ENCODE measurements at places on chromosomes 16 and 17. TPM values are rescaled to one million over a fixed set of nuclear protein-coding genes. Genes with fewer than 3 reads are reported as not detected.

GRCh38 chr16:70750893-70751467 is 50.0 kb downstream of the VAC14 start:
- DNase-seq: peak; percentile 97

- no peak for DNase-seq
Observed at GRCh38 chr17:21282850-21283249, 1.7 kb upstream of the MAP2K3 start.

DNA sequence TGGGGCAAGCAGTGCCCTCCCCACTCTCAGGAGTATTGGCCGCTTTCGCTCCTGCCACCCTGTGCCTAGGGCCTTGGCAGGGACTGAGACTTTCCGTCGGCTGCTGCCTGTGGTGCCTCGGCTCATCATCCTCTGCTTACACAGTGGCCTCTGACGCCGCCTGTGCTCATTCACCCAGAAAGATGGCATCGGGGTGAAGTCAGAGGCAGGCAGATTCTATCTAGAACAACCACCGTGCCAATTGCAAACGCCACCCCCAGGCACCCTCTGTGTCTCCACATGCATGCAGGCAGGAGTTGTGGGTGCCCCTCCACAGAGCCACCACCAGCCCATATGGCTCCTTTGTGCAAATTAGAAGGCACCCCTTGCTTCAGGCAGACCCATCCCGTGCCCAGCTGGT is 154.2 kb upstream of the GSE1 start:
- DNase-seq: no peak

DNA sequence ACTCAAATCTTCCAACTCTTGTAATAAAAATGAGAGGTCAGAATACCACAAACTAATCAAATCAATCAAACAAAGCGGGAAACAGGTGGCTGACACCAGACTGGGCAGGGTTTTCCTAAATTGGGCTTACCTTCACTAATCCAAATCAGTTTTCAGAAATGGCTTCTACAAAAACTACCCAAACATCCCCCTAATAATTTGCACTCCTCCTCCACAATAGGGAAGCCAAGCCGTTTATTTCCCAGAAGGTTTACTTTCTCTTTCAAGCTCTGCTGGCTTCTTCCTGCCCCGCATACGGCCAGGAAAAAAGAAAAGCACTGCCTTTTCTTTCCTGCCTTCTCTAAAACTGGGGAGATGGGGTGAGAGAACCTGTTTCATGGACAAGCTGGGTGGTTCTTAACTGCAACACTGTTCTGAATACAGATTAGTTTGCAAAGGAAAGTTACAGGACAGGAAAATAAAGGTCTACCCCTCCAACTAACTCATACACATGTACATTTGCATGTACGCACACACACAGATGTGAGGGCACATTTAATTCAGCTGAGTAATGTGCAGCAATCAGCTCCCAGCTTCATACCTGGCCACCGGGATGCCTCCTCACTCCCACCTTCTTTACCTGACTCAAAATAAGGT is 9.2 kb downstream of the STAT3 start:
- peak; percentile 38 for DNase-seq

DNA sequence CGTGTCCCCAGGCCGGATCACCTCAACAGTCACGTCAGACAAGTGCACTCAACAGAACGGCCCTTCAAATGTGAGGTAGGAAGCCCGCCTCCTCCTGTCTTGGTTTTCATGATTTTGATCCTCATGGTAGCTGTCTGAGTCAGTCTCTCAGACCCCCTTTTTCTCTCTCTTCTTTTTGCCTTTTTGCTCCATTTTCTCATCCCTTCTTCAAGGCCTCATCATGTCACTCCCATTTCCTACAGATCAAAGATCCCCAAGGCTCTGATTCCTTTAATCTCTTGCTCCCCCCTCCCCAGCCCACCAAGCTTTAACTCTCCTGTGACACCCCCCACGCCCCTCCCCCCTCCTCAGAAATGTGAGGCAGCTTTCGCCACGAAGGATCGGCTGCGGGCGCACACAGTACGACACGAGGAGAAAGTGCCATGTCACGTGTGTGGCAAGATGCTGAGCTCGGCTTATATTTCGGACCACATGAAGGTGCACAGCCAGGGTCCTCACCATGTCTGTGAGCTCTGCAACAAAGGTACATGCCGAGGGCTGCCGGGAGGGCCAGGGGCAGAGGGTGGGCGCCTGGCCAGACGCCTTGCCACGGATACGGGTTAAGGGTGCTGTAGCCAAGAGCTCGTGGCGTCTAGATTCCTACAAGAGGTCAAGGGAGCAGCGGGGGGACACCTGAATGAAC is 2.0 kb downstream of the MAZ start:
- no peak for DNase-seq

DNA sequence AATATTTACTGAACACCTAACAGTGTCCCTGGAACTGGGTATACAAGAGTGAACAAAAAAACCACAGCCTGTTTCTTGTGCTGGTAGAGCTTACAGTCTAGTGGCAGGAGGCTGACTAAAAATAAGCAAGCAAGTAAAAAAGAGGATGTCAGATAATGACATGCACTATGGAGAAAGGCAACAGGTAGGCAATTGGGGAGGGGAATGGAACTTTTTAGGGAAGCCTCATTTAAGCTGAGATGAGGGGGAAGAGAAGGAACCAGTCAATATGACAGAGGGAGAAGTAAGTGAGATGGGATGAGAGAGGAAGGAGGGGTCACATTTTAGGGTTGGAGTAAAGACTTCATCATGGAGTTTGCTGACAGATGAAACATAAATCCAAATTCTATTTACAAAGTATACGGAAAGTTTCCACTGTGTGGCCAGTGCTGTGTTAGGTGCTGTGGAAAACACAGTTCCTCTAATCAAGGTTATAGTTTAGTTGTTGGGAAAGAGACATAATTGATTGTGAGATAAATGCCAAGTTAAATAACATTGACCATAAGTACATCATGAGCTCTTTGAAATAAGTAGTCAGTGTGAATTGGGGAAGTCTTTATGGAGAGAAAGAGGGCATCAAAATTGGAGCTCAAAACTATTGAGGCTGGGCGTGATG is 251.4 kb downstream of the FTO start:
- no peak for DNase-seq

DNA sequence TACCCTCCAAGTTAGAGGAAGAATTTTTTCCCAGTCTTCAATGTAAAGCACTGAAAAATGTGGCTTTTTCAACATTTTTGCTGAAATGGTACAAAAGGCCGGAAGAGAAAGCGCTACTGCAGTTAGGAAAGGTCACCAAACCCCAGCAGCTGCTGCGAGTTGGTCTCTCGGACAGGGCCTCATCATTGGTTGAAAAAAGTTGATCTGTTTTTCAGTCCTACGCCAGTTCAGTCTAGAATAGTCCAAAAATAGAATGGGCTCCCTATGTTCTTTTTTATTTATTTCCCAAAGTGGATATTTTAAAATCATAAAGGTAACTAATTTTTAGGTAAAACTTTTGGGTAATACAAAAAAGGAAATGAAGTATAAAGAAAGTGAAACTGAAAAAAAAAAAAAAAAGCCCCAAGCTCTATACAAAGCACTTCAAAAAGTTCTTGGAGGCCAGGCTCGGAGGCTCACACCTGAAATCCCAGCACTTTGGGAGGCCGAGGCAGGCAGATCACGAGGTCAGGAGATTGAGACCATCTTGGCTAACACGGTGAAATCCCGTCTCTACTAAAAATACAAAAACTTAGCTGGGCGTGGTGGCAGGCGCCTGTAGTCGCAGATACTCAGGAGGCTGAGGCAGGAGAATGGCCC is 17.4 kb downstream of the ADAP2 start:
- no peak for DNase-seq

DNA sequence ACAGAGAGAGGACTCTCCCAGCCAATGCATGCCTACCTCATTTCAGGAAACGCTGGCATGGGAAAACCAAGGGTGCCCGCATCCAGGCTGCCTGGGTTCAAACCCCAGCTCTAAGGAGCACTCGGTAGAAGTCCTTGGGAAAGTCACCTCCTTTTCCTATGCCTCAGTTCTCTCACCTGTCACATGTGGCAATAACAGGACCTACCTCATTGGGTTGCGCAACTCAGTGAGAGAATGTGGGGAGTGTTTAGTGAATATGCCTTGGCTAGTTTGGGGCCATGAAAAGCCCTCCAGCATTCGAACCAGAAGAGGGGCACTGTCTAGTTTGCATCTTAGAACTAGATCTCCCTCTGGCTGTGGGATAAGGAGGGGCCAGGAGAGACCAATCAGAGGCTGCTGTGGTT is 9.0 kb upstream of the NXPH3 start:
- no peak for DNase-seq

GRCh38 chr17:52979921-52980320 is 821.4 kb upstream of the CA10 start:
- DNase-seq: no peak

- no peak for DNase-seq
Observed at GRCh38 chr17:10744501-10745000, 14.7 kb upstream of the TMEM220 start.

DNA sequence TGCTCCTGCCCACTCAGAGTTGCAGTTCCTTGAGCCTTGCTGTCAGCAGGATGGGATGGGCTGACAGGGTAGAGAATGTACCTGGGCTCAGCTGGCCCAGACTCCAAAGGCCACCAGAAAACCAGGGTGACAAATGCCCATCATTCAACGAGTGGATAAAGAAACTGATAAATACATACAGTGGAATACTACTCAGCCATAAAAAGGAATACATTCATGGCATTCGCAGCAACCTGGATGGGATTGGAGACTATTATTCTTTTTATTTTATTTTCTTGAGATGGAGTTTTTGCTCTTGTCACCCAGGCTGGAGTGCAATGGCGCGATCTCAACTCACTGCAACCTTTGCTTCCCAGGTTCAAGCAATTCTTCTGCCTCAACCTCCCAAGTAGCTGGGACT is 19.9 kb downstream of the SGSM2 start:
- DNase-seq: no peak

GRCh38 chr17:62626719-62627218 is 701 bp upstream of the MRC2 start:
- peak; percentile 76 for DNase-seq

DNA sequence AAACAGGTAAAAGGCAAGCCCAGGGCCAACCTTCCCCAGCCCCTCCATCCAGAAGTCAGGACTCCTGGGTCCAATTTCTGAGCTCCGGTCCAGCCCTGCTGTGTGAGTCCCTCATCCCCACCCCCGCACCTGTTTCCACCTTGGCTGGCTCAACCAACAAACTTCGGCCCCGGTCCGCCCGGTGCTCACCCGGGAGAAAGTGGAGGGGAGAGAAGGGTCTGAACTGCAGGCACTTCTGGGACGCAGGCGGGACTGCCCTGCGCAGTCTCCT is 541 bp downstream of the RHBDF2 start:
- DNase-seq: no peak

DNA sequence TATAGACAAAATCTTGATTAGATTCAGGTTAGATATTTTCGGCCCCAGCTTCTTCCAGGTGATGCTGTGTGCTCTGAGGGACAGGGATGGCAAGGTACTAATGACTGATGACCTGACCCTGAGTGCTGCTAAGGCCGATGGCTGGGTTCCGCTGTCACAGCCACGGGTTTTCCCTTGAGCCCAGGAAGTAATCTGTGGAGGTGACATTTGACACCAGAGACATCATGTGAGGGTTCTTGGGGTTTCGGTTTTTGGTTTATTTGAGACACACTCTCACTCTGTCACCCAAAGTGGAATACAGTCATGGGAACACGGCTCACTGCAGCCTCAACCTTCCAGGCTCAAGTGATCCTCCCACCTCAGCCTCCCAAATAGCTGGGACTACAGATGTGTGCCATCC is 9.8 kb downstream of the OTOP3 start:
- no peak for DNase-seq

DNA sequence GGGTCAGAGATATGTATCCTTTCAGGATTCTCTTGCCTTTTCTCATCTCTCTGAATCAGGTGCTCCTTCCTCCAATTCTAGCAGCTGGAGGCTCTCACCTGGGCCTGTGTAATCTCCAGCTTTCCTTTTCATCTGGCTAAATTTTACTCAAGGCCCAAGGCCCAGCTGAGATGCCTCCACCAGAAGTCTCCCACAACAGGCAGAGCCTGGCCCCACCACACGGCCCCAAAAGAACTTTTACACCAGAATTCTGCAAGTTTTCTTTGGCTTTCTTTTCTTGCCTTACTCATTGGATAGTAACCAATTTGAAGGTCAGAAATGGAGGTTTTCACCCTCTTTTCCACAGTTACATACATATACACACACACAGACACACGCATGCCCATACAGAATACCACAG is 14.6 kb downstream of the RND2 start:
- no peak for DNase-seq

- DNase-seq: peak; percentile 11
Observed at GRCh38 chr16:19071811-19072777, 4.7 kb downstream of the COQ7 start.

GRCh38 chr17:17713839-17714238 is 32.6 kb downstream of the RAI1 start:
- peak; percentile 78 for DNase-seq

DNA sequence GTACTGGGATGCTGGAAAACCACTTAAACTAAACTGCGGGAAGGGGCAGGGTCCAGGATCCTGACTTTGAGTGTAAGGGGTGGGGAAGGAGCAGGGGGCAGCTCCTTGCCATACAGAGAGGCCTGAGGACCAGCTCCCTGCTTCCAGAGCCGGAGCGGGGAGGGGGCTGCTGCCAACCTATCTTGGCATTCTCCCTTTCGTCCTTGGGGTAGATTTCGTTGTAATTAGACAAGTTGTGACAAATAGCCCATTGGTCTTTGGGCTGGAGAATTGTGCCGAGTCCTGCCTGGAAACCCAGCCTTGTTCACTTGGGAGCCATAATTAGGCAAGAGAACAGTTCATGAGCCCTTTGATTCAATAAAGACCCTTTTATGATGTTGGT is 175.5 kb downstream of the RAB11FIP4 start:
- no peak for DNase-seq

GRCh38 chr17:1638624-1639300 is 6.8 kb downstream of the SCARF1 start:
- no peak for DNase-seq

- DNase-seq: no peak
Observed at GRCh38 chr16:77276661-77277060, 77.5 kb downstream of the SYCE1L start.

DNA sequence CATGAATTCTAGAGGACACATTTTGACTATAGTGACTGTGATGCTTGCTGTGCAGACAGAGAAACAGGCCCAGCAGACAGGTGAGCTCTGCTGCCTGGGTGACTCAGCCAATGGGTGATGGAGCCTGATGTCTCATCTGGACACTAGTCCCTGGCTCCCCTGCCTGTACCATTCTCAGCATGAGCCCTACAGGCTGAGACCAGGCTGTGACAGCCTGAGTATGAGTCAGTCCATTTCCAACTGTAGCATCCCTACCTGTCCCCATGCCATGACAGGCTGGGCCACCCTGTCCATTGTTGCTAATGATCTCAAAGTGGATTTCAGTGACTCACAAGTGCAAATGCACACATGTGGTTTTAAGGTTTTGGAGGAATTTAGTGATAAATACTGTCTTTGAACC is 102.5 kb upstream of the EEF2KMT start:
- DNase-seq: no peak

GRCh38 chr16:85621698-85622428 is 8.7 kb downstream of the GSE1 start:
- DNase-seq: no peak

GRCh38 chr17:49454050-49454449 is 39.4 kb upstream of the PHB1 start:
- peak; percentile 40 for DNase-seq

Gene OMG
- total RNA-seq: not detected

Gene GAN
- total RNA-seq: 18.0 TPM

Gene ZNF319
- 11.5 TPM for total RNA-seq

Gene TMEM92
- 28.2 TPM for total RNA-seq

Gene RUNDC3A
- 3.4 TPM for total RNA-seq

Gene ZP2
- not detected for total RNA-seq

Gene HSPB9
- total RNA-seq: not detected

Gene KRT13
- total RNA-seq: not detected

Gene TRPV3
- total RNA-seq: 0.16 TPM

Gene PYDC1
- total RNA-seq: not detected

Gene TAT
- not detected for total RNA-seq

Gene KRT31
- total RNA-seq: not detected

Gene SLC16A5
- 7.1 TPM for total RNA-seq

Gene CD300LG
- total RNA-seq: not detected
